ENCODE measurements at places on chromosomes 11 and 22. TPM values are rescaled to one million over a fixed set of nuclear protein-coding genes. Genes with fewer than 3 reads are reported as not detected.

Gene ZNF70
- polyA plus RNA-seq, result 4.0 TPM

Gene KIAA1671
- polyA plus RNA-seq, result 25.0 TPM

Gene ANKK1
- polyA plus RNA-seq, result 0.27 TPM

Gene CCDC116
- polyA plus RNA-seq, result 0.28 TPM

Gene SLC22A9
- polyA plus RNA-seq, result 0.04 TPM

Gene MS4A6A
- polyA plus RNA-seq, result 53.8 TPM

Gene VPREB3
- polyA plus RNA-seq, result 0.45 TPM

Gene WNT7B
- 0.33 TPM for polyA plus RNA-seq

- DNase-seq, result peak; percentile 37
- no peaks in the 10 kb centered on the region for H3K36me3 ChIP-seq
- no peak overlapping the region for H3K27ac ChIP-seq
Measured at GRCh38 chr22:29871684-29872083, 11.3 kb upstream of the MTMR3 start.

- H3K36me3 ChIP-seq, result no peaks in the 10 kb centered on the region
- no peaks in the 10 kb centered on the region for H3K4me1 ChIP-seq
- H3K4me3 ChIP-seq, result no peak overlapping the region
Measured at GRCh38 chr11:44400431-44400830, 90.5 kb upstream of the ALX4 start.

- no peak overlapping the region for H3K27ac ChIP-seq
- no peak for DNase-seq
- no peaks in the 10 kb centered on the region for H3K27me3 ChIP-seq
- no peak overlapping the region for H3K4me3 ChIP-seq
- no peaks in the 10 kb centered on the region for H3K36me3 ChIP-seq
Measured at GRCh38 chr11:24386546-24387397, 110.1 kb upstream of the LUZP2 start.

GRCh38 chr11:125063429-125064043, 431 bp downstream of the SLC37A2 start:
- H3K27ac ChIP-seq, result peak overlapping the region; percentile 67
- peaks cover 16% of the 10 kb centered on the region for H3K4me1 ChIP-seq
- no peak for DNase-seq
- H3K36me3 ChIP-seq, result no peaks in the 10 kb centered on the region

- no peak overlapping the region for H3K4me3 ChIP-seq
- no peak overlapping the region for H3K27ac ChIP-seq
- H3K36me3 ChIP-seq, result no peaks in the 10 kb centered on the region
Measured at GRCh38 chr22:22462813-22463567, 45.6 kb downstream of the ZNF280B start.

DNA sequence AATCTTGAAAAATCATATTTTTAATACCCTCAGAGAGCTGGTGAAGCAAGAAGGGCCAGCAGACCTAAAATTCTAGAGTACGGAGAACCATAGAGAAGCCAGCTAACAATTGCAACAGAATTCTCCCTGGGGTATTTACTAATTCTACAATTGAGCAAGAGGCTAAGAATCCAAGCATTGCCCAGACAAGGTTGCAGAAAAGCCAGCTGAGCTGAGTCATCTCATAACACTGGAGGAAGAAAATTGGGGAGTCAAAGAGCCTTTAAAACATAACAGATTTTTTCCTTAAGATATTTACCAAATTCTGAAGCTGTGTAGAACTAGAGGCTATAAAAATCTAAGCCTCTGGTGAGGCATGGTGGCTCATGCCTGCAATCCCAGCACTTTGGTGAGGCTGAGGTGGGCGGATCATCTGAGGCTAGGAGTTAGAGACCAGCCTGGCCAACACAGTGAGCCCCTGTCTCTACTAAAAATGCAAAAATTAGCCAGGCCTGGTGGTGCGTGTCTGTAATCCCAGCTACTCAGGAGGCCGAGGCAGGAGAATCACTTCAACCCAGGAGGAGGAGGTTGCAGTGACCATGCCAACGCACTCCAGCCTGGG, 13.6 kb upstream of the TMEM216 start:
- no peak overlapping the region for H3K27ac ChIP-seq
- no peak for DNase-seq
- H3K36me3 ChIP-seq, result no peaks in the 10 kb centered on the region
- H3K4me1 ChIP-seq, result no peaks in the 10 kb centered on the region

DNA sequence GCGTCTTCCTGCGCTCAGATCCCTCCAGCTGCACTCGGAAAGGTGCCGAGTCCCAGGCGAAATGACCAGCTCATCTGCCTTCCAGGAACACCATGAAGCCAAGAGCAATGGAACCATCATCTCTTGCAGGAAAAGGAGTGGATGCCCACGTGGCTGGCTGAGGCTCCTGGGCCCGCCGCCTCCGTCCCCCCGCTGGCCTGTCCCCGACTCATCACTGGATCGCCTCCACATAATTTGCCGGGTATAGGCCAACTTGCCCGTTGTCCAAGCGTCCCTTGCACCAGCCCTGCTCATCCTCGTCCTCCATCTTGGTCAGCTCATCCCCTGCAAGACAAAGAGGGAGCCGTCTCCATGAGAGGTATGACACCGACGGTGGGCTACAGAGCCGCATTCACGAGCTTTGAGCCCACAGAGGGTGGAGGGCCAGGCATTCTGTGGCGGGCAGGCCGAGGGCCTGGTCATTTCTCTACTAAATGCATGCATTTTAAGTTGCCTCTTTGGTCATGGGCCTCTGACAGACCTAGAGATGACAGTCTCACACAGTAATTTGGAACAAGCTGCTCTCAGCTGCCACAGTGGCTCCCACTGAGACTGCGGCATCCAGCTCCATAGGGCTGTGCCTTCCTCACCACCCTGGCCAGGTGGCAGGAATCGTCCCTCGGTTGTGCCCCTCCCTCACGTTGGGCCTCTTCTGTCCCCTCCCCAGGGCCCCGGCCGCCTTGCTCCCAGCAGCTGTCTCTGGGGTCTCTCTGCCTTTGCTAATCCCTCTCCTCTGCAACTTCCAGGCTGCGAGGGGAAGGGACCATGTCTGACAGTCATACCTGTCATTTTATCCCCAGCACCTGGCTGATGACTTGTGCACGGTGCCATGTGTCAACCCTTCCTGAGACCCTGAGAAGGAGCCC, 14.3 kb upstream of the ARFGAP3 start:
- H3K27me3 ChIP-seq, result no peaks in the 10 kb centered on the region
- H3K4me1 ChIP-seq, result no peaks in the 10 kb centered on the region
- no peak for DNase-seq

- H3K27ac ChIP-seq, result no peak overlapping the region
- H3K4me1 ChIP-seq, result no peaks in the 10 kb centered on the region
- H3K36me3 ChIP-seq, result no peaks in the 10 kb centered on the region
- no peaks in the 10 kb centered on the region for H3K27me3 ChIP-seq
- H3K4me3 ChIP-seq, result no peak overlapping the region
- DNase-seq, result no peak
Measured at GRCh38 chr11:105524286-105524685, 85.6 kb upstream of the GRIA4 start.

- no peak for DNase-seq
- no peak overlapping the region for H3K4me3 ChIP-seq
- H3K27me3 ChIP-seq, result no peaks in the 10 kb centered on the region
- no peaks in the 10 kb centered on the region for H3K4me1 ChIP-seq
Measured at GRCh38 chr22:25624476-25624875, 60.0 kb downstream of the GRK3 start.

DNA sequence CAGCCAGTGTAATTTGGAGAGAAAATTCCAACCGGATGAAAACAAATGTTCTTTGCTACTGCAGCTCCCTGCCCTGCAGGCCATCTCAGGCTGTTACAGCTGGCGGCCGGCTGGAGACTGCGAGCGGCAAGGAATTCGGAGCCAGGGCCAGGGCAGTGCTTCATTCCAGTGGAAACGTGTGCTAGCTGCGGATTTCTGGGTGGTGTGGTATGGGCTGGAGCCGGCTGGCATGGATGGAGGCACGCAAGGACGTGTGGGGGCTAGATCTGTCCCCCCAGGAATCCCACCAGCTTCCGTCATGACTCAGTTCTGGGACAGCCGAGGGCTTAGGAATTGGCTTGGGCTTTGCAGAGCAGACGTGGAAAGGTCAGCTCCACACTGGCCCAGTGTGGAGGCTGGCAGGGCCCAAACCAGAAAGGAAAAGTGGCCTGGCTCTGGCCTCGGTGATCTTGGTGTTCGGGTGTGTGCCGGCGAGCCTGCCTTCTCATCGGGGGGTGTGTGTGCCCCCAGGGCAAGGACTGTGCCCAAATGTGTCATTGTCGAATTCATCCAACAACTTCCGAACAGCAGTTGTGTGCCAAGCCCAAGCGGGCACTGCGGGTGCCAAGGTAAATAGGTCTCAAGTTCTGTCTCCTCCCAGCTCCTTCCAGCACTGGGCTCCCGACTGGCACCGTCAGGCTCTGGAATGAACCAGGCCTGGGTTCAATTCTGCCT, 48.1 kb upstream of the SHISAL1 start:
- no peak for DNase-seq
- no peaks in the 10 kb centered on the region for H3K4me1 ChIP-seq
- no peak overlapping the region for H3K27ac ChIP-seq
- peaks cover 7% of the 10 kb centered on the region for H3K27me3 ChIP-seq

- H3K36me3 ChIP-seq, result no peaks in the 10 kb centered on the region
- no peak overlapping the region for H3K27ac ChIP-seq
- peak; percentile 32 for DNase-seq
- peaks cover 4% of the 10 kb centered on the region for H3K4me1 ChIP-seq
Measured at GRCh38 chr11:35087648-35088047, 51.3 kb upstream of the CD44 start.

- DNase-seq, result no peak
- H3K4me3 ChIP-seq, result no peak overlapping the region
- H3K36me3 ChIP-seq, result no peaks in the 10 kb centered on the region
Measured at GRCh38 chr11:86949995-86950660, 5.1 kb downstream of the FZD4 start.

DNA sequence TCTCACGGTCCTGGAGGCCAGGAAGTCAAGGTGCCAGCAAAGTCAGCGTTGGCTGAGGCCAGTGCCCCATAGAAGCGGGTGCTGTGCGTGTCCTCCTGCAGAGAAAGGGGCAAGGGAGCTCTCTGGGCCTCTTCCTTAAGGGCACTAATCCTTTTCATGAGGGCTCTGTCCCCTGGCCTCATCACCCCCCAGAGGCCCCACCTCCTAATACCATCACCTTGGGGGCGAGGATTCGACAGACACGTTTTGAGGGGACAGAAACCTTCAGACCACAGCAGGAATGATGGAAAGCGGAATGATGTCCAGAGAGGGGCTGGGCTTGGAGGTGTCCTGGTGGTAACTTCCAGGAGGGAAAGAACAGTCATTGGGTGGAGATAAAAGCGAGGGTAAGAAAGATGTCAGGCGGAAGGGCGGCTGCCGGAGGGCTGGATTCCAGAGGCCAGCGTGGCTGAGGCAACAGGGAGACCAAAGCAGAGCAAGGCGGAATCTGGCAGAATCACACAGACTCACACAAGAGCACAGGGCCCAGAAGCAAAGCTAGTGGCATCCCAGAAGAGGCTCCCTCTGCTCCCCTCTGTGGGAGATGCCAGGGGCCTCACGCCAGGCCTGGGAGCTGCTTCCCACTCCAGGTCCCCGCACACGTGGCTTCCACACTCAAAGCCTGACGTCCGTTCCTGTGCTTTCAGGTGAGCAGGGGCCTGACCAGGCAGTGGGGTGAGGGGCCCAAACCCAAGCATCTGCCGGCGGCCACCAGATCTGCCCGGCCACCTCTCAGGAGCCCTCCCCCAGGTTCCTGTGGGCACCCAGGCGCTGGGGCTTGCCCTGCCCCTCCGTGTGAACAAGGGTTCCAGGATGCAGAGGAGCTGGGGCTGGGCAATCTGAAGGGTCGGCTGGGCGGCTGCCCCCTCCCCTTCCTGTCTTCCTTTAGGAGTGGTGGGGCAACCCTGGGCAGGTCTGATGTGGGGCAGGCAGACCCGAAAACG, 784.5 kb downstream of the BRD1 start:
- H3K36me3 ChIP-seq, result no peaks in the 10 kb centered on the region
- no peak overlapping the region for H3K4me3 ChIP-seq
- H3K4me1 ChIP-seq, result no peaks in the 10 kb centered on the region
- no peaks in the 10 kb centered on the region for H3K27me3 ChIP-seq
- no peak overlapping the region for H3K27ac ChIP-seq

- peaks cover 50% of the 10 kb centered on the region for H3K4me1 ChIP-seq
- H3K36me3 ChIP-seq, result peaks cover 76% of the 10 kb centered on the region
- H3K27ac ChIP-seq, result peak overlapping the region; percentile 78
- no peaks in the 10 kb centered on the region for H3K27me3 ChIP-seq
- no peak overlapping the region for H3K4me3 ChIP-seq
Measured at GRCh38 chr11:36400766-36401455, 104.8 kb downstream of the PRR5L start.

DNA sequence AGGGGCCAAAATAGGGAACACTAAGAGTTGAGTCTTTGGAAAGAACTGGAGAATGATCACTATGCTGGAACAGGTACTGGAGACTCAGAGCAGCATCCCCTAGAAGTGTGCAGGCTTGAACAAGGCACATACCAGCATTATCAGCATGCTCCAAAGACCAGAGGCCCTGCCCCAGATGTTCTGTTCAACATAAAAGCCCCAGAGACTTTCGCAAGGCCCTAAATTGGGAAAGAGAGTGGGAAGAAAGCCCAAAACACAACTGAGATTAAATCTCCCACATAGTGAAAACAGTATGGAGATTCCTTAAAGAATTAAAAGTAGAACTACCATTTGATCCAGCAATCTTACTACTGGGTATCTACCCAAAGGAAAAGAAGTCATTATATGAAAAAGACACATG, 9.4 kb downstream of the CNGA4 start:
- no peak overlapping the region for H3K4me3 ChIP-seq
- peaks cover 25% of the 10 kb centered on the region for H3K4me1 ChIP-seq
- H3K27me3 ChIP-seq, result peaks cover 2% of the 10 kb centered on the region
- no peaks in the 10 kb centered on the region for H3K36me3 ChIP-seq

- H3K27me3 ChIP-seq, result no peaks in the 10 kb centered on the region
- peaks cover 2% of the 10 kb centered on the region for H3K36me3 ChIP-seq
- H3K27ac ChIP-seq, result no peak overlapping the region
Measured at GRCh38 chr11:28146123-28146751, 38.0 kb downstream of the METTL15 start.

- no peak overlapping the region for H3K27ac ChIP-seq
- peaks cover 7% of the 10 kb centered on the region for H3K4me1 ChIP-seq
- H3K4me3 ChIP-seq, result no peak overlapping the region
- DNase-seq, result no peak
Measured at GRCh38 chr11:133961890-133962289, 5.1 kb upstream of the IGSF9B start.

DNA sequence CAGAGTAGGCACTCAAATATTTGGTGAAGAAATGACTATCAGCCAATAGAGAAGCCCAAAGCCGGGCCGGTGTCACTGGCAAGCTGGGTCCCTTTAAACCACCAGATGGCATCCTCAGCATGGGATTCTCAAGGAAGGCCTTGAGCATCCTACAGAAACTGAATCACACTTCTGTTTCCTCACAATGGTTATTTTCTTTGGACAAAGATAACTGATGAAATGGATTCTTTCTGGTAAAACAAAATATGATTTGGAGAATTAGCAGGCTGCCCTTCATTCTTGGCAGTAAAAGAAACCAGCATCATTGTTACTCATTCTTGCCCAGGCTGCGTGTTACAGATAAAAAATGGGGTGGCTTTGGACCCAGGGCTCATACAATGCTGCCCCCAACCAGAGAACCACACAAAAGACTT, 30.3 kb upstream of the ASPHD2 start:
- peaks cover 5% of the 10 kb centered on the region for H3K27me3 ChIP-seq
- H3K36me3 ChIP-seq, result no peaks in the 10 kb centered on the region
- no peaks in the 10 kb centered on the region for H3K4me1 ChIP-seq
- H3K27ac ChIP-seq, result no peak overlapping the region
- peak; percentile 25 for DNase-seq

- H3K27ac ChIP-seq, result no peak overlapping the region
- H3K27me3 ChIP-seq, result no peaks in the 10 kb centered on the region
- peaks cover 45% of the 10 kb centered on the region for H3K36me3 ChIP-seq
- no peak for DNase-seq
Measured at GRCh38 chr22:27905653-27906052, 13.4 kb downstream of the PITPNB start.

- no peak overlapping the region for H3K27ac ChIP-seq
- H3K27me3 ChIP-seq, result no peaks in the 10 kb centered on the region
- no peak for DNase-seq
- H3K4me3 ChIP-seq, result no peak overlapping the region
Measured at GRCh38 chr11:58495906-58496305, 12.0 kb downstream of the OR5B21 start.
